NCI-H2171 treated with DMSO at 0.1 percent for 48 hours (cell line): ENCODE measurements at places on chromosomes 2 and 18.

DNA sequence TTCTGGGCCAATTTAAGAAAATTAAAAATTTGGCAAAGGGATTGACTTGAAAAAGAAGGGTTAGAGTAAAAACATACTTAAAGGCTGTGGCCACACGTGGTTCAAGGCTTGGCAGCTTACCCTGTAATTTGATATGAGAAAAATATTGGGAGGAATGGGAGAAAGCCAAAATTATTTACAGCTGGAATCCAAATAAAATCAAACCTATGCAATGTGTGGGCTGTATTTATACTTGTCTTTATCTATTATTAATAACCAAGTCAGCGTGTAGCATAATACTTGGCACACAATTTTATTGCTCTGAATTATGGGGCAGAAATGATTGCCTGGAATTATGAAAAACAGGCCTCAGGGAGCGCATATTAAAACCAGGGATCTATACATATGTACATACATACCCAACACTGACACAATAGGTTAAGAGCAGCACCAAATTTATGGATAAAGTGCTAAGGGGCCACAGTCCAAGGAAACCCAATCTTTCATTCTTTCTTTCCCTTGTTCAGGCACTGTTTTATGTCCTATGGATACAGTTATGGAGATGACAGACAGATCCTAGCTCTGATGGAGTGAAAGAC is 35.6 kb downstream of the FAM124B start:
- peak; percentile 14 for DNase-seq

GRCh38 chr2:208799397-208799796 is 392.8 kb downstream of the PTH2R start:
- no peak for DNase-seq

GRCh38 chr2:204187229-204188083 is 250.9 kb downstream of the ICOS start:
- DNase-seq = no peak

DNA sequence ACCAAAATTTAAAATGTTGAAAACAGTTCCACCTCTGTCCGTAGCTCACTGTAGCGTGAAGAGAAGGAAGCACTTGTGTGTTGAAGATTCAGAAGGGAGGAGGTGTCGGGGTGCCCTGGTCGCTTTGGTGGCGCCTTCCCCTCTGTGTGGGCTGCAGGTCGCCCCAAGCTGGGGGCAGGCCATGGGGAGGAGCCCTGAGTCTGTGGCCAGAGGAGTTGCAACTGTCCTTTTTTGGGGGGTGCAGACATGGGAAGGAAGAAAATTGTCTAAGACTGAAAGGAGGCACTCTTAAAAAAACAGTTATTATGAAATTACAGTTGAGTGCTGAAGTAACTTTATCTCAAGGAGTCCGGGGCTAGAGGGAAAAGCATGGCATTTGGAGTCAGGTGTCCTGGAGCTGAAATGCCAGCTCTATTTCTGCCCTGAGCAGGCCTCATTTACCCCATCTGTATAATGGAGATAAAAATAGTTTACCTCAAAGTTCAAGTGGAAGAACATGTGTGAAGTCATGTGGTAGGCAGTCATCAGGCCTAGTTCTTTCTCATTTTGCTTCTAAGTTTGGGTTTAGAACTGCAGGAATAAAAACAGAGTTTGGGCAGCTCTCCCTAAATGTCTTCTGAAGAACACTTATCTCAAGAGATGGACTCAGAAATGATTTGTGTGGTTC is 82.1 kb downstream of the RNF144A start:
- no peak for DNase-seq

DNA sequence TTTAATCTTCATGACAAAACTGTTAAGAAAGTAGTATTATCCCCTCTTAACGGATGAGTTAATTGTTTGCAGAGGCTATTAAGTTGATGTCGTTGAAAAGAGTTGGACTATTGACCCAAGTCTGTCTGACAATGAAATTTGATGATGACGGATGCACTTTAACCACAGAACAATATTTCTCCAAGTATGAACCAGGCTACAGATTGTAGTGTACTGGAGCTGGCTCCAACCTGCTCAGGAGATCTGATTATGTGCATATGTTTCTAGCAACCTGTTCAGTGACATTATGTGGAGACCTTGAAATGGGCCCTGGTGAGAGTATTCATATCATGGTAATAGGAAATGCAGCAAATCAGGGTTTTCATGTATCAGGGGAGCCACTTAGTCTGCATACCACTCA is 174.1 kb downstream of the CDH7 start:
- peak; percentile 36 for DNase-seq

DNA sequence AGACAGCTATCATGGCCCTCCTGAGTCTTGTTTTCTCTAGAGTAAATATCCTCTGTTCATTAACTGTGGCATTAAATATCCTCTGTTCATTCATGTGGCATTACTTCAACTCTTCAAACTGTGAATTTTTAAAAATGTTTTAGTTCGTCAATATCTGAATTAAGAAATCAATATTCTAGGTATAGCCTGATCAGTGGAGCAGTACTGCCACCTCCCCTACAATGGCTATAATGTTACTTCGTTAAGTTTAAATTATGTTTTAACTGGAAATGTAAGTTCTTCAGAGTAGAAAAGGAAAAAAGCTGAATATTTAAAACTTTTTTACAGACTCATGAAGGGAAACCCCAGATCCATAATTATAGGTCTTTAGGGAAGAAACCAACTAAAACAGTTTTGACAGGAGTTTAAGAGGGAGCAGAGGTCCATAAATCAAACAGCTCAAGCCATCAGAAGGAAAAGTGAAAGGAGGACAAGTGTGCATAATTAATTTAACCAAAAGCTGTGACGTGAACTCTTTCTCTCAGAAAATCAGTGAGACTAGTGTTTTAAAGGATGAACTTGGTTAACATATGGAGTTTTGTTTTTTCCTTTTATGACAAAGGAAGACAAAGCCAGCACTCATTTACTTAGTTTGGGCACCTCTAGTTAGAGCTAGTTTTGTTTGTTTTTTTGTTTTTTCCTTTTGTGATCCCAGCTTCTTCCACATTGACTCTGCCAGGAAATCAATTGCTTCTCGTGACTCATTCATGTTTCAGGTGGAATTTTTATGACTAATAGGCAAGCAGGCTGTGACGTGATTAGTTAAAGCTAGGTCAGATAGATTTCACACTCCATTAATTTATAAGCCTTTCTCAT is 44.9 kb downstream of the RBBP8 start:
- DNase-seq = no peak

DNA sequence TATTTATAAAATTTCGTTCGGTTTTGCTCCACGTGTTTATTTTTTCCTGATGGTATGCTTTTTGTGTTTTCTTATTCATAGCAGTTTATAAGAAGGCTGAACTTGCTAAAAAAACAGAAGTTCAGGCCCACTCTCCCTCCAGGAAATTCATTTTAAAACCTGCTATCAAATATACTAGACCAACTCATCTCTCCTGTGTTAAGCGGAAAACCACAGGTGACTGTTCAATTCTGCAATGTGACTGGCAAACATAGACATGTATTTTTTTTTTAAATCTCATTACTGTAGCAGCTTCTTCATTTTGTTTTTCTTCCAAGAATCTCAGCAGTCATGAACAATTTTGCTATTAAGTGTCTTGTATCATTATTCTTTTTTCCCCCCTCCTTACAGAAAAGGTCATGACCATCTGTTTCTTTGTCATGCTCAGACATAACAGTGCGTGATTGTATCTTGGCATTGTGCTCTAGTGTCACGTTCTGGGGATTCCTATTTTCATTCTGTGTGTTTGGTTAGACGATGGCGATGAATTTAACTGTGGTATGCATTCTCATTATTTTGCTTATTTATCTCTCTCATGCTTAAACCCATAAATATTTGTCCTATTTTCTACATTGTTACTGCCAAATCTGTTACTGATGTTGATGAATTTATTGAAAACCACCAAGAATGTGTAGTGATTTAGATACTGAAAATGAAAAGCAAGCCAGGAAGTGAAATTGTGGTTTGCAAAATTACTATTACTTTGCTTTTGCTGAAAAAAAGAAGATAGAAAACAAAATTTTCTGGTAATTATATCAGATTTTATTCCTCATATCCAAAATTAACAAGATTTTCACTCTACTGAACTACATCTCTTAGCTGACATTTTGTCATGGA is 74.6 kb upstream of the UNC80 start:
- peak; percentile 89 for DNase-seq

- peak; percentile 15 for DNase-seq
Measured at GRCh38 chr2:854460-854859, 96.2 kb upstream of the SNTG2 start.

DNA sequence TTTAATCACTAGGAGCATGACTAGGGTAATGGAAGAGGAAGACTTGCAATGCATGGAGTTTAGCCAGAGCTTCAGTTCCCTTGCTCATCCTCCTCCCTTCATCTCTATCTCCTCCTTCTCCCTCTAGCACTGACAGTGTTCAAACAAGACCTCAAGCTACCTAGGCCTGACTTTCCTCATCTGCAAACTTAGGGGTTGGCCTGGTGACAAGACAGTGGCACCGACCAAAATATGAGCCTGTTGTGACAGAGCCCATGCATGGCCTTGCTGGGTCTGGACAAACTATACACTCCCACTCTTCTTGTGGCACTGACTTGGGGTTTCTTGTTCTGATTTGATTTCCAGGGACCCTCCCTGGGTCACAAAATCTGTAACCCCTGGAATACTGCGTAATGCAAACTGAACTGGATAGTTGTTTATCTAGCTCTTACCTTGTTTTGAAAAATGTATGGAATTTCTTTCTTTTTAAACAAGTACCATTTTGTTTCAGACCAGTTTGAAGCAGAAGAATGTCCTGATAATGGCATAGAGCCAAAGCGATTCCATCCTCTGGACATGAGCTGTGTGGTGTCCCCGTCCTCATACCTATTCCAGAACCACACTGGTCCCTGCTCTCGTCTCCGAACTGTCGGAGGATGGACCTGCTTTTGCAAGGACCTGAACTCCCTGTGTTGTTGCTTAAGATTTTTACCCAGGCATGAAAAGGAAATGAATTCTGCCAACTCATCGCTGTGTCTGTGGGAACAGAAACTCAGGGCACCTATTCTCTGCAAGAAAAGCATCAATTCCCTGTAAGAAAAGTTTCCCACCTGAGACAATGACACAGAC is 33.4 kb upstream of the PPP4R1 start:
- no peak for DNase-seq

DNA sequence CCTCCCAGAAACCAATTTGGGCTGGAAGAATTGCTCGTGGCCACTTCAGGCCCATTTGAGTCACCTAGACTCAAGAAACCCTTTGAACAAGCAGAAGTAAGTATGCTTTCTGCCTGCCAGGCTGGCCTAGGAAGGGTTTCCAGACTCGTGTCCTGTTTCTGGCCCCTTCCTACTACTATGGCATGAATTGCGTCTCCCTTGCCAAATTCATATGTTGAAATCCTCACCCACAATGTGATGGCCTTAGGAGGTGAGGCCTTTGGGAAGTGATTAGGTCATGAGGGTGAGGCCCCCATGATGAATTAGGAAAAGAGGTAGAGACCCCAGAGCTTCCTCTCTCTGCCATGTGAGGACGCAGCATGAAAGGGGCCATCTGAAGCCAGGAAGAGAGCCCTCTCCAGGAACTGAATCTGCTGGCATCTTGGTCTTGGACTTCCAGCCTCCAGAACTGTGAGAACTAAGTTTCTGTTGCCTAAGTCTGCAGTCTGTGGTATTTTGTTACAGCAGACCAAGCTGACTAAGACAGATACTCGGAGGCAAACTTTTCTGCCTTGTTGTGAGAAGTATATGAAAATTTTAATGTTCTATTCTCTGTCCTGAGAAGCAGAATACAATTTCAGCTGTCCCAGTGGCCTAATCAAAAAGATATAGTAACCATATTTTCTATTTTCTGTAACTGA is 13.1 kb downstream of the GPR45 start:
- DNase-seq = no peak

GRCh38 chr2:158544998-158545397 is 88.2 kb downstream of the PKP4 start:
- DNase-seq = no peak

DNA sequence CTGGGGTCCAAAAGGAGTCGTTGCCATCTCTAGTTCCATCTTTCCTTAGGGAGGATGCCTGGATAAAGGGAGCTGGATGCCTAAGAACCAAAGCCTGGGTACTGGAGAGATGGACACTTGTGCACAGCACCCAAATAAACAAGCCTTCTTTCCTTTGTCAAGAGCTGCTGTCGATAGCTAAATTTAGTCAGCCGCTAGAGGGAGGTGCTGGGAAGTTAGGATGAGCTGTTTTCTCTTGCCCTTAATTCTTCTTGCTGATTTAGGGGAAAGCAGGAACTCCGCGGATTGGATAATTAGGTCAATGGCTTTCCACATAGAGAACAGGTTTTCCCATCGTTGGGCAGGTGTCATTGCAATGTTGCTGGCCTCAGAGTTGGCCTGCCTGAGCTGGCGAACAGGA is 30.9 kb upstream of the SERPINB12 start:
- DNase-seq = peak; percentile 33

DNA sequence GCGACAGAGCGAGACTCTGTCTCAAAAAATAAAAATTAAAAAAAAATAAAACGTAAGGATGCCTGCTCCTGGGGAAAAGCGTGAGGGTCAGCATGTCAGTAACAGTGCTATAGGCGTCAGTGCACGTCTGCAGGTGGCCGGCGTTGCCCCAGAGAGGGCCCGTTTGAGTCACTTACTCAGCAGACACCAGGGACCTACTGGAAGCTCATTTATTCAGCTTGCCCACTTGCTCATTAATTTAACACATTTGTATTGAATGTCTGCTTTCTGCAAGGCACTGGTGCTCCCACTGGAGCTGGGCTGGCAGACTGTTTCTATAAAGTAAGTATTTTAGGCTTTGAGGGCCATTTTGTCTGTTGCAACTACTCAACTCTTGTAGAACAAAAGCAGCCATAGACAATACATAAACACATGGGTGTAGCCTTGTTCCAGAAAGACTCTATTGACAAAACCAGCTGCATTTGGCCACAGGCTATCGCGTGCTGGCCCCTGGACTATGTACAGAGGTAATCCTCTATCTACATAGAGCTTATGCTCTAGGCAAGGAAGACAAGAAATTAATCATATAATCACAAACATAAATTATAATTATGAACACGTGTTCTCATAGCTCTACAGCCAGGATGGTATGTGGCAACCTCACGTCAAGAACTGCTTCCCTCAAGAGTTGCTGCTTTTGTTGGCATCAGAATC is 73.2 kb downstream of the KLHL29 start:
- DNase-seq = no peak

DNA sequence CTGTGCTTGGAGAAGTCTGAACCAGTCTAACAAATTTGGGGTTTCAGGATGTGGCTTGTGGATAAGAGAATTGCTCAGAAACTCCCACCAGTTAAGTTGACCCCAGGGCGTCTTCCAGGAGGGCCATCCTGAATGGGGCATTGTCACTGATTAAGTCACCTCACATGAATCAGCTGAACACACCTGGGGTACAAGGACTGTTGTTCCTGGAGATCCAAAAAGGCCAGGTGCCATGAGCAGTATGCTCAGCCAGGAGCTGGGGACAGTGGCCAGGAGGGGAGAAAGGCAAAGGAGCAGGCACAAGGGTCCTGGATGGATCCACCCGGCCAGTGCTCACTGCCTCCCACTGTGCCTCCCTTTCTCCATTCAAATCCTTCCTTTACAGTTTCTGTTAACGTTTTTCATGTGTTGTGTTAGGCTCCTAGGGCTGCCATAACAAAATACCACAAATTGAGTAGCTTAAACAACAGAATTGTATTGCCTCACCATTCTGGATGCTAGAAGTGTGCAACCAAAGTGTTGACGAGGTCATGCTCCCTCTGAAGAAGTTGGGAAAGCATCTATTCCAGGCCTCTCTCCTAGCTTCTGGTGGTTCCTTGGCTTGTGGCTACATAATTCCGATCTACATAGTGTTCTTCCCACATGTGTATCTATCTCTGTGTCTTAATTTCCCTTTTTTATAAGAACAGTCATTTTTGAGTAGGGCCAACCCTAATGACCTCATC is 33.4 kb downstream of the TRABD2A start:
- no peak for DNase-seq

GRCh38 chr2:52844701-52845423 is 922.7 kb upstream of the CHAC2 start:
- no peak for DNase-seq

- no peak for DNase-seq
Measured at GRCh38 chr2:210086292-210086691, 83.9 kb downstream of the RPE start.
